ENCODE measurements at places on chromosomes 12 and 14.

GRCh38 chr12:44720265-44720664, 155.8 kb downstream of the NELL2 start:
- no peak for DNase-seq

DNA sequence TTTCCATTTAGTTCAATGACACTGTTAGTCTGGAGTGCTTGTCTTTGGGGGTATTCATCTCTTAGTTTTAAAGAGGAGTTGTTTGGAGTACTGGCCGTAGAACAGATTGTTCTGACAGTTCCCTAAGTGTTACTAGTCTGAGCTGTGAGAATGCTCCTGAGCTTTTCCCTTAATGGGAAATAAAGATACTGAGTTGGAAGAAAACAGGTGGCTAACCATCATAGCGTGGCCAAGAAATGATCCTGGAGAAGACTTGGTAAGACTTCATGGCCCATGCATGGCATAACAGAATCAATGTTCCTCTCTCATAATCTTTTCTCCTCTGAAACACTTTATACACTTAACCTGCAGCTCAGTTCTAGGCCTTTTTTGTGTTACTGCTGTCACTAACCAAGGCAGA, 6.2 kb downstream of the CALM1 start:
- DNase-seq, result no peak

DNA sequence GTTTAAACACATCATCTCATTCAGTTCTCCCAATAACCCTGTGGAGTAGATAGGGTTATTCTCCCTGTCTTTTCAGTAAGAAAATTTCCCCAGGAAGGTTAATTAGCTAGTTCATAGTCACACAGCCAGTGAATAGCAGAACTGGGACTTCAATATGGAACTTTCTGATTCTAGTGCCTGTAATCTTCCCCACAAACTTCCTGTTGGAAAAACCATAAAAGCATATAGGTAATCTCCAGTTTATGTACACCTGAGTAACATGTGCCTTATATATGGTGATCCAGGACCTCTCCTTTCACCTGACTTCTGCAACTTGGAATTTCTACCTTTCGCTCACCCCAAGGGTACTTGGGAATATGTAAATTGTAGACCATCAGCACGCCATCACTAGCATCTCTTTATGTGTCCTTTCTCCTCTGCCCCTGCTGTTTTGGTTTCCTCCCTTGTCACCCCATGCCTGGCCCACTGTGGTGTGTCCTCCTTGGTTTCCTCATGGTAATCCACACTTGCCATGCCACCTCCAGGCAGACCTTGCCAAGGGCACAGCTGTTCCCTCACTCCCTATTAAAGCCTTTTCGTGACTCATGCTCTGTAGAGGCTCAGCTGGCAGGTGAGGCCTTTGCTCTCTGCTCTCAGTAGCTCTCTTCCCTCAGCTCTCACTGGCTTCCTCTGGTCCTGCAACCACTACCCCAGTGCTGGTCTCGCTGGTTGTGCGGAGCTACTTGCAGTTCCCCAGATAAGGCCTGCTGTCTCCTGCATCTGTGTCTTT, 16.7 kb downstream of the TBC1D30 start:
- DNase-seq, result peak; percentile 56

DNA sequence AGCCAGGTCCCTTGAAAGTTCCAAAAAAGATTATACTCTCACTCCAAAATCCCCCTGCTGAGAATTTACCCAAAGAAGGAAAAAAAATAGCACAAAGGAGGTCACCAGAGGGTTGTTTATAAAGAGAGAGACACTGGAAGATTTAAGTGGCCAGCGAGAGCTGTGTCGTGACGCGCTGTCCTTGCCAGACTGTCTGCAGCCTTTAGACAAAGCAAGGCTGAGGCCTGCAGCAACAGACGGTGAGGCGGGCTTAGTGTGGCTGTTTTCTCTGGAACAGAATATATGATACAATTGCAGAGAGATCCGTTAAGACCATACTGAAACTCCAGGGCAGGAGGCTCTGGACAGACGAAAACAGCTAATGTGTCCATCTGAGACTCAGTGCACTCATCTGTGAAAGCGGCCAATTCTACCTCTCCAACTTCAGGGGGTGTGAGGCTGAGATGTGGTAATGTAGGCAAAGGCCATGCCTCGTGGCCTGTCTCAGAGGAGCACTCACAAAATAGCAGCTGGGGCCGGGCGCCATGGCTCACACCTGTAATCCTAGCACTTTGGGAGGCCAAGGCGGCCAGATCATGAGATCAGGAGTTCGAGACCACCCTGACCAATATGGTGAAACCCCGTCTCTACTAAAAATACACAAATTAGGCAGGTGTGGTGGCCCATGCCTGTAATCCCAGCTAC, 36.2 kb downstream of the ANAPC7 start:
- no peak for DNase-seq

GRCh38 chr12:66555113-66555512, 123.8 kb downstream of the GRIP1 start:
- no peak for DNase-seq

- no peak for DNase-seq
These were observed 60.1 kb upstream of the RFX4 start for GRCh38 chr12:106522708-106523107.

DNA sequence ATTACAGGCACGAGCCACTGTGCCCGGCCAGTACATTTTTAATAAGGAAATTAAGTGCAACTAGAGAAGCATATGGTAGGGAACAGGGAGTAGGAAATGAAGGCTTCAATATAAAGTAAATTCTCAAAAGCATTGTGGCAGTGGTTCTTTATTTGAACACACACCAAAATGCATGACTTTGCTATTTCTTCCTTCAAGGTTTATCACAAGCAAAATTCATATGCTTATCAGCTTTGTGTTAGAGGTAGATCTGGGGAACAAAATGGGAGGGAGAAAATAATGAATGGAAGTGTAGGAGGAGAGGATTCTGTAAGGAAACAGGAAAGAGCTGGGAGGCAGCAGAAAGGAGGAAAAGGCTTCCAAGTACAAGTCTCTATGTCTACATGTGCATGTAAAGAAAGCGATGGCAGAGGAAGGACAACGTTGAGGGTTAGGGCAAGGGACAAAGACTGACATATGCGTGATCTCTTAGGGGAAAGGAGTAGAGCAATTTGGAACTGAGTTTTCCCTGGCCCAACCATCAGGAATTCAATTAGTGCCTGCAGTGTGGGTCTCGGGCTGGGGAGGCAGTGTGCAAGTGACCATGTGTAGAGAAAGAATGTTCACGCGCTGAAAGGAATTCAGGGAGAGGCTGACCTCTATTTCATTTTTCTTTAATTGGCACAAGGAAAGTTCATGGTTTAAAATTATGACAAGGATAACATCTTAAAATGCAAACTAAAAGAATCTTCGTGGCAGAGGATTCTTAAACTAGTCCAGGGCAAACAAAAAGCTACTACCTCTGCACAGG, 22.9 kb upstream of the RASSF8 start:
- no peak for DNase-seq

- no peak for DNase-seq
These were observed 99.5 kb downstream of the NUAK1 start for GRCh38 chr12:106039242-106039641.

- DNase-seq, result no peak
These were observed 267 bp downstream of the CFAP251 start for GRCh38 chr12:121918679-121919038.

GRCh38 chr12:67449591-67450052, 180.5 kb downstream of the CAND1 start:
- DNase-seq, result no peak

- no peak for DNase-seq
These were observed 25.0 kb downstream of the PDZRN4 start for GRCh38 chr12:41213107-41213506.

DNA sequence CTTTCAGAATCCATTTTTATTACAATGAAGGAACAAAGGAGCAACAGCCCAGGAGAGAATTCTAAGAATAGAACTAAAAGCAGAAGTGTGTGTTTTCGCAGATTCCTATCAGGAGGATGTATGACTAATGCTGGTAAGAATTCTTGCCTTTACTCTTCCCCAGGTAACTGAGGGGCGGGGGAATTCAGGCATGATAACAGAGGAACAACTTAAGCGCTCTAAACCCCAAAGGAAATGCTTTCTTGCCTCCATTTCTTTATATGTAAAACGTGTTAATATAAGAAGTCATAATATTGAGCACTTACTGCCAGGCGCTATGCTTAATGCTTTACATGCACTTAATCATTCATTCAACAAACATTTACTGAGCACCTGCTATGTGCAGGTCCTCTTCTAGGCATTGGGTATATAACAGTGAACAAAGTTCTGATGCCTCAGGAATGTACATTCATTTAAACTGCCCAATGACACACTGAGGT, 4.5 kb downstream of the HCAR1 start:
- DNase-seq, result peak; percentile 80

GRCh38 chr12:41983856-41984255, 160.8 kb downstream of the GXYLT1 start:
- DNase-seq, result no peak

GRCh38 chr14:91223028-91223783, 21.3 kb downstream of the GPR68 start:
- DNase-seq, result no peak

GRCh38 chr12:128619263-128619662, 204.5 kb downstream of the SLC15A4 start:
- peak; percentile 69 for DNase-seq

DNA sequence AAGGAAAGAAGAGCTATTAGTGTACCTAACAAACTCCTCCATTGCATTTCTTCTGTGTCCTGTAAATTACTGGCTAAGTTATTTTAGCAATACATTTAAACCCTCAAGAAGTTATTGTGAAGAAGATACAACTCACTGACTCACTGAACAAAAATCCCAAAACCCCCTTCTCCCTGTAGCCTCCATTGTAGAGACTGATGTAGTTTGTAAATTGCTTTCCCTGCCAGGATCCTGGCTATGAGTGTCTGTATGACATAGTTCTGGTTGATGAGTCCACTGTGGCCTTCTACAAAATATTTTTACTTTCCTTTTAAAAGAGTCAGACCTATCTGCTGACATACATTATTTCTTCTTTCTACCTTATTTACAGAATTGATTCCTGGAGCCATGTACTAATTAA, 155.6 kb downstream of the SLC6A15 start:
- DNase-seq, result no peak
